Activated CD8-positive, alpha-beta memory T cell treated with anti-CD3 and anti-CD28 coated beads for 1 hour (primary cell): ENCODE measurements at places on chromosomes 12 and 14.

DNA sequence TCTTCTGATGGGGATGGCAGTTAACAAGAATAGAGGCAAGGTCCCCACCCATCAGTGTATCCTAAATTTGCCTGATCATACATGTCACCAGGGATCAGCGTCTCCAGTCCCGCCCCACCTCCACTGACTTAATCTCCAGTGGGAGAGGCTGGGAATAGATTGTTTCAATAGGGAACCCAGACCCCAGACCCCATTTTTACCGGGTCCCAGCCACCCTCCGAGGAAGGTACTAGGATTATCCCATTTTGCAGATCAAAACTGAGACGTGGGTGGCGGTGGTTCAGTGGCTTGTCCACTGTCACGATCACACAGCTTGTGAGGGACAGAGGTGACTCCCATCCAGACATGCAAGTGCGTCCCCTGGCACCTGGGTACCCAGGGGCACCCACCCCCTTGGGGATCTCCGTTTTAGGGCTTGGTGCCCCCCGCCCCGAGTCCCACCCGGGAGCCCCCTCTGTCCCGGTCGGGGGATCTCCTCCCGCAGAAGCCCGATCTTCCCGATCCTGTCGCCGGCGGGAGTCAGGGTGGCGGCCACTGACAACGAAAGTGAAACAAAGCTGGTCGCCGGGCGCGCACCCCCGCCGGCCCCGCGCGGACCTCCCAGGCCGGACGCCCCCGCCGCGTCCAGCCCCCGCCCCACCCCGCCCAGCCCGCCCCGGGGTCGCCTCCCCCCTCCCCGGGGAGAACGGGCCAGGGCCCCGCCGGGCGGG is 523 bp downstream of the WSB2 start:
- no peak for DNase-seq

DNA sequence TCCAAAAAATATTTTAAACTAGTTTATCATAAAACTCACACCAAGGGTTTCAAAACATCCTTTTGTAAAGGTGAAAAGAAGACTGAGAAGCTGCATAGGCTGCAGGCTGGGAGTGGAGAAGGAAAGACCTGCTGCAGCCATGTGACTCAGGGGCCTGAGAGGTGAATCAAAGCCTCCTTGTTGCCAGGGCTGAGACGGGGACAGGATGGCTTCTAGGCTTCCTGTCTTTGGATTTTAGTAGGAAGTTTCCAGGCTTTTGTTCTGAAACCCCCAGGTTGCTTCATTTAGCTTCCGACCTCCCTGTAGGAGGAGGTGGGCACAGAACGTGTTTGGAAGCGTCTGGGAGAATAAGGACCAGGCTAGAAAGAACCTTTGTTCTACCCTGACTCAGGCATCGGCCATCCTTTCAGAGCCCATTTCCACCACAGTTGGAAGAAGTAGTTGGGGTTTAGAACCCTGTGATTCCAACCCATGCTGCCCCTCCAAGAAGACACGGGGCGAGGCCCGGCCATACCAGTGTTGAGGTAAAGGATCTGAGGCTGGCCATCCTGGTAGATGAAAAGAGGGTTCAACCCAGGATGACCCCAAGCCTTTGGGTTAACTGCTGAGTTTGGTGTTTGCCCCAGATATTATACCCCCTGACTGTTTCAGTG is 122.4 kb downstream of the SLC25A47 start:
- DNase-seq = no peak

GRCh38 chr14:65241125-65241752 is 138.9 kb upstream of the MAX start:
- DNase-seq = no peak

DNA sequence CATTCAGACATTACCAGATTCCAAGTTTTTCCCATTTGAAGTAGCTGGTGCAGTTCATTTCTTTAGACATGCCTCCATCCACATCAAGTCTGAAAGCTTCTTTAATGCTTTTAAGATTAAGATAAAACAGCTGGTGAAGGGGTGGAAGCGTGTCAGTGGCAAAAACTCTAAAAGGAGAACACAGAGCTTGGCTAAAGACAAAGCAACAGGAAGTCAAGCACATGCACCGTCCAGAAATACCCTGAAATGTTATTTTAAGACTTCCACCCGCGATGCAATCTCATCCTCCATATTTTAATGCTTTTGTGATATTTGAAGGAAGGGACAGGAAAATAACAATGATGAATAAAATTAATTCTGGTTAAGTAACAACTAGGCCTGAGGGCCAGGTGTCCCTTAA is 31.8 kb downstream of the PPM1H start:
- no peak for DNase-seq

DNA sequence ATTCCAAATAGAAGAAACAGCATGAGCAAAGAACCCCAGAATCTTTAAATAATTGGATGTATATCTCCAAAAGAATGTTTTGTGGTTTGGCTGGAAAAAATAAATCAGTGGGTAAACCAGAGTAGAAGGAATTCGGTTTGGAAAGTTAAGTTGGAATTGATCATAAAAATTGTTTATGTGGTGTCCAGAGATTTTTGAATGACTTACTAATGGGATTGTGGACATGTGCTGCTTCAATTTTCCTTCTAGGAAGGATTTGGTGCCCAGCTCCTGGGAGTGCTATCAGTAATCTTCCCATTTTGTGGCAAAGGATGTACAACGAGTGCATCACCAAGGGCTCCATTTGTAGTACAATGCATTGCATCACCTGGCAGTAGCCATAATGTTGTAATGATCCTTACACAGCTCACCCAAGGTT is 224.8 kb downstream of the SLC16A7 start:
- no peak for DNase-seq

- DNase-seq = no peak
Observed at GRCh38 chr12:124293286-124294003, 1.4 kb upstream of the RFLNA start.

DNA sequence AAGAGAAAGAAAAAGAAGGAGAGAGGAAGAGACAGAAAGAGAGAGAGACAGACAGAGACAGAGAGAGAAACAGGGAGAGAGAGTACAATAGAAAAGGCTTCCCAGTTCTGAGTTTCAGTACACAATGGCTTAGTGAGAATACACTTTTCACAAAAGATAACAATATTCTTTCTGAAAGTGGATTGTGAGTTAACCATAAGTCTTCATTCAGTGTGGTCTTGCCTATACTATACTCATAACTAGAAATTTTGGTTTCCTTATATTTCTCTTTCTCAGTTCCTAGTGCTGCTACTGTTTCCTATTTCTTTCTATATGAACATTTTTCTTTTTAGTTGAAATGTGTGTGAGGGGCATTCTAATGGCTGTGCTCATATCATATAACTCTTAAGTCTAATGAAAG is 9.3 kb downstream of the CD163L1 start:
- DNase-seq = no peak

DNA sequence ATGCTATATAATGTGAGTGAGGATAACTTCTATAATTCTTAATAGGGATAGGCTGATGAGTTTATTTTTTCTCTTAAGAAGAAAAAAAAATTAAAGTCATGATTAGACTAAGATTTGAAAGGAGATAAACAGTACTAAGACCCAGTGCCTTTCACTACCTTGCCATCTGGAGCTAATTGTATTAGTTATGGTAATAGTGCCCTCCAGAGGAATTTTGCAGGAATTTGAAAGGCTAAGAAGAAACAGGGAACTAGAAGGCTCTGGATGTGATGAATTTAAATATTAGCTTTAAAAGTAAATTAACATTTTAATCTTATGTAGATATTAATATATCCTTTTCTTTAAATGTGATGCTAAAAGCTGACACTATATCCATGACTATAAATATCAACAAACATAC is 36.6 kb upstream of the PIK3C2G start:
- no peak for DNase-seq

- no peak for DNase-seq
Observed at GRCh38 chr12:34600592-34601462, 578.5 kb downstream of the ALG10 start.

DNA sequence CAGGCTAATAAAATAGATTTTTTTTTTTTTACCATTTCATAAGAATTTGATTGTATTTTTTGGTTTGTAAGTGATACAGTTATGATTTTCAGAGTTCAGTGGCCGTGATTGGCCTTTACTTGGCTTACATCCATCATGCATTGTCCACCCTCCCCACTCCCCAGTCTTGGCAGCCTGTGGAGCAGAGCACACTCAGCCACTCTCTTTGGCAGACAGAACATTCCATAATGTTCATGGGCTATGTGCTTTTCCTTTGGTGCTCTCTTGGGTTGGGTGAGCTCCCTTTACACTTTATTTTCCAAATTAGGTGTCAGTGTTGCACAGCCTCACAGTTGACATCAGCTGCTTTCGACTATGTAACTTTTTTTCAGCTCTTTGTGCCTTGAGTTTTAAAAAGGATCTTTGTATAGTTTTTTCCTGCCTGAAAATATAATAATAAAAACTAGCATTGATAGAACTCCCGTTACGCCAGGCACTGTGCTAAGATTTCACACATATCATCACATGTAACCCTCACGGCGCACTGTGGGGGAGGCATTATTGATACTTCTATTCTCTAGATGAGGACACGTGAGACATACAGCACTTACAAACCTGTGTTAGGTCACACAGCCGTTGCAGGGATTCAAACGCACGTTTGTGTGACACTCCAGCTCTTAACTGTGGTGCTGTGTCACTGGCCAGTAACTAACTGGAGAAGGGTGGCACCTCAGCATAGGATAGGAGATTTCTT is 21.5 kb downstream of the SUDS3 start:
- no peak for DNase-seq

GRCh38 chr14:104119119-104119487 is 19.3 kb upstream of the KIF26A start:
- no peak for DNase-seq

DNA sequence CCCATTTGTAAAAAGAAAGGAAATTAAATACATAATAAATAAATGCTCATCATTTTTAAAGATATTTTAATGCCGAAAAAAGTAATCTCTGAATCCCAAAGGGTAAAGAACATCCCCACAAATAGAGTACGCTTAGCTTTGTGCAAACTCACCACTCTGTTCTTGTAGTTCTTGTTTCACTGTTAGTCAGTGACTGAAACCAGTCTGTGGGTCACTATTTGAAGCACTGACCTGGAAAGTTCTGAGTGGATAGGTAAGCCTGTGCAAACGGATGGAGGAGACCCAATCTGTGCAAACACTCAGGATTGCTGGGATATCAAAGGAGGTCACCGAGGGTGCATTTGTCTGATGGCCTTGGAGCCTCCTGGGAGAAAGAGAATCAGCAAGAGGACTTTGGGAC is 68.1 kb upstream of the TSPAN11 start:
- no peak for DNase-seq

DNA sequence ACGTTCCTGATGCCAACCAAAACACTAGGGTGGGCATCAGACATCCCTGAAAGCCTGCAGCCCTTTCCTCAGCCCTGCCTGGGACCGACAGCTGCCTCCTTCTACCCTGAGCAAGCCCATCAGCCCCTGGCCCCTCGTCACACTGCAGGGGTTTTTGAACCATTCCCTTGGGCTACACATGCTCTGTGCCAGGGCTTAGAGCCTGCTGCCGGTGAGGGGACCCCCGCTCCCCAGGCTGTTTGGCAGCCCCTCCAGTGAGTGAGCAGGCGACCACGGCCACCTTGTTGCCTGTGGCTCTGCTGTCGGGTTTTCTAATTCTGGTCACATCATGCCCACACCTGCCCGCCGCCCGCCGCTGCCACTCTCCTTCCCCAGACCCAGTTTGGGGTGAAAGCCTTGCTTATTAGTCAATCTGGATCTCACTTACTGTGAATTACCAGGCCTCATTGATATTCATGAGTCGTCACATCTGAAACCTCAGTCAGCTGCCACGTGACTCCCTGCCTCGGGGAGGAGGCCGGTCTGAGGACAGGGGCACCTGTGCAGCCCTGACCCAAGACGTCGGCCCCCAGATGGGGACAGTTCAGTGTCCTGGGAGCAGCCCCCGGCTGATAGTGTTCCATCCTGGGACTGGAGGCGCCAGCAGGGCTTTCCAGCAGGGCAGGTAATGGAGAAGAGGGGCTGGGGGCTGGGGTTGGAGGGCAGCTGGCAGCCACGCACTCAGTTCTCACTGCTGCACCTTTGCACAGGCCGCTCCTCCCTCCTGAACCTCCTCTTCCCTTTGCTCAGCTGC is 163.0 kb downstream of the RBM19 start:
- no peak for DNase-seq

DNA sequence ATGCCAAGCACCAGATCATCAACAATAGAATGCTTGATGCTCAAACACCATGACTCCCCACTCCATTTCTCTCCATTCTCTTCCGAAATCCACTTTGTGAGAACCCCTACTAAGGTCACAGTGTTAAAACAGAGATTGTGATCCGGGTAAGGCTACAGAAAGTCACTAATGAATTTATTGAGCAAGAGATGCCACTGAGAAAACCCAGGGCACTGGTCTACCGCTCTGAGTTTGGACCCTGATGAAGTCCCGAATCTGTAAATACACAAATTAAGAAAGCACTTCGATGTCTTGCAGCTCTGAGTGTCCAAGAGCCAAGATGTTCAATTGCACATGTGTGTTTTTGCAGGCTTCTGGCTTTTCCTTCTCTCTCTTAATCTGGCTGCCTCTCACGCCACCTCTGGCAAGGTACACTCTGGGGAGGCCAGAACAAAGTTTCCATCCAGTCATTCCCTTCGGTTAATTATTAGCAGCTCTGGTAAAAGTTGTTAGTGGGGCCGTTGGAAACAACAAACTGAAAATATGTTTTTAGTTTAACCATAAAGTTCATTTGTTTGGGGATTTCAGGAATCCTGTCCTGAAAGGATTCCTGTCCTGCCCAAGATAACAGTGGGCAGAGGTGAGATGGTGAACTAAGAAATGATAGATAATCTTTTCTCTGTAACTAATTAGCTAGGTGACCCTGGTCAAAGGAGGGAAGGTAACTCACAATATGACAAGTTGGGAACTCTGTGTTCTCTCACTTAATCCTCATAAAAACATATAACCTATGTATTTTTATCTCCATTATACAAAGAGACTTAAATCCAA is 75.4 kb downstream of the BTG1 start:
- DNase-seq = no peak

- DNase-seq = no peak
Observed at GRCh38 chr12:84702001-84702400, 210.6 kb downstream of the SLC6A15 start.

- no peak for DNase-seq
Observed at GRCh38 chr12:90858252-90858651, 96.7 kb downstream of the CCER1 start.

GRCh38 chr12:49798248-49798647 is 30.0 kb downstream of the NCKAP5L start:
- no peak for DNase-seq

DNA sequence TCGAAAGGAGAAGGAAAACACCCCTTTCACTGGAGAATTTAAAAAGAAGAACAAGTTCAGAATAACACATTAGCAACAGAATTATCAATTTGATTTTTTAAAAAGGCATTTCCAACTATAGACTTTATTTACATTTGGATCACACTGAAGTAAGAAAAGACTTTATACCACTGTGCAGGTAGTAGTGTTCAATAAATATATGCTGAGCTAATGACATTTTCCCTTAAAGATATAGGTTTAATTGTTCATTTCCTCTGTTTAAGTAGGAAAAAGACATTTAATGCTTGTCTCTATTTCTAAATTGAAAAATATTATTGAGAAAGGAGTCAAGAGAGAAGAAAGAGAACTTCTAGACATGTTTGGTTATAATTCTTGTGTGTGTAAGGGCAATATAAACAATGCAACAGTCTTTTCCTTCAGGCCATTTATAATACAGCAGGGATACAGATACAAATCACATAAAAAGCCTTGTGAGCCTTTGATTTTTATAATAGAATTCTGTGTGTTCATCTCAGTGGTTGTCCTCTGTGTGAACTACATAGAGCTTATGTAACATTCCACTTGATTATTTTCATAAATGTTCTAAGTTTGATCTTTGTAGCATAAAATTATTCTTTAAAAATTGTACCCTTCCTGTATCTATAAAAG is 48.7 kb upstream of the PZP start:
- DNase-seq = no peak
